Effector CD4-positive, alpha-beta T cell (primary cell): ENCODE measurements at places on chromosomes 6 and 20.
A peak's percentile ranks its signal among the peaks of the same experiment; 100 is the strongest.

DNA sequence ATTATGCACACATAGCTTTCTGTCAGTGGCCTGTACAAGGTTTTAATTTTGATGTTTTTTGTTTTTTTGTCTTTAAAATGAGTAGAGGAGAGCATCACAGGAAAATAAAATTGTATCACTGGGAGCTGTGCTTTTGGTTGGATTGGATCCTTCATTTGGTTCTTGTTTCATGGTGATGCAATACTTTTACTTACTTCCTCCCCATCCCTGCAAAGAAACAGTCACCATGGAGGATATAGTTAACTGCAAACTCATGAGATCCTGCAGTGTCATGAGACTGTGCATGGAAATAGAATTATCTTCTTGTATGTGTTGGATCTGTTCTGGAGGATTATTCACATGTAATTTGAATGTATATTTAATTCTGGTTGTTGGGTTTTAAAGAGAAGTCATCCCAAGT lies 122.3 kb downstream of the JARID2 start:
- DNase-seq, result no peak

DNA sequence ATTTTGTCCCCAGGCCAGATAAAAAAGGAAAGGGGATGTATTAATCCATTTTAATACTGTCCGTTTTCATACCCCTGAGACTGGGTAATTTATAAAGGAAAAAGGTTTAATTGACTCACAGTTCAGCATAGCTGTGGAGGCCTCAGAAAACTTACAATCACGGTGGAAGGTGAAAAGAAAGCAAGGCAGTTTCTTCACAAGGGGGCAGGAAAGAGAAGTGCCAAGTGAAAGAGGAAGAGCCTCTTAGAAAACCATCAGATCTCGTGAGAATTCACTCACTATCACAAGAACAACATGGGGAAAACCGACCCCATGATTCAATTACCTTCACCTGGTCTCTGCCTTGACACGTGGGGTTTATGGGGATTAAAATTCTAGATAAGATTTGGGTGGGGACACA lies 152.5 kb downstream of the IBTK start:
- DNase-seq, result no peak

DNA sequence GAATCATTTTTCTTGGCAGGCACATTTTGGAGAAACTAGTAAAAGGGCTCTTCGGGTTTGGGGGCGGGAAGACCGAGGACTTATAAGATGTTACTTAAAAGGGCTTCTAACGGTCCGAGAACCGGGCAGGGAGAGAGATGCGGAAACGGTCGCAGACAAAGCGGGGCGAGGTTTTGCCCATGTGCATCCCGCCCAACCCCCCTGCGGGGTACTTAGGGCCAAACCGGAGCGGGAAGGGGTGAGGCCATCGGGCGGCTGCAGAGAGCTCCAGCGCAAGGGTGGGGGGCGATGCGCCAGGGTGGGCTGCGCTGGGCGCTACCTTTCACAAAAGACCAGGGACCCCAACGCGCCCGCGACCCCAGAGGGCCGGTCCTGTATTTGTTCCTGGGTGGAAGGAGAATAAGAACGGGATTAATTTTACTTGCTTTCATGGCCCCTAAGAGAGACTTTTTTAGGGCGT lies 616 bp downstream of the TUBB start:
- DNase-seq, result peak; percentile 35

DNA sequence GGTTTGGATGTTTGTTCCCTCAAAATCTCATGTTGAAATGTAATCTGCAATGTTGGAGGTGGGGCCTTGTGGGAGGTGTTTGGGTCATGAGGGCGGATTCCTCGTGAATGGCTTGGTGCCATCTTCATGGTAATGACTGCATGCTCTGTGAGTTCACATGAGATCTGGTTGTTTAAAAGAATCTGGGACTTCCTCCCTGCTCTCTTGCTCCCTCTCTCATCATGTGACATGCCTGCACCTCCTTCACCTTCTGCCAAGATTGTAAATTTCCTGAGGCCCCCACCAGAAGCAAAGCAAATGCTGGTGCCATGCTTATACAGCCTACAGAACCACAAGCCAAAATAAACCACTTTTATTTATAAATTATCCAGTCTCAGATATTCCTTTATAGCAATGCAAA lies 250.3 kb upstream of the PLN start:
- DNase-seq, result no peak
